ENCODE measurements at places on chromosomes 1 and 21.

DNA sequence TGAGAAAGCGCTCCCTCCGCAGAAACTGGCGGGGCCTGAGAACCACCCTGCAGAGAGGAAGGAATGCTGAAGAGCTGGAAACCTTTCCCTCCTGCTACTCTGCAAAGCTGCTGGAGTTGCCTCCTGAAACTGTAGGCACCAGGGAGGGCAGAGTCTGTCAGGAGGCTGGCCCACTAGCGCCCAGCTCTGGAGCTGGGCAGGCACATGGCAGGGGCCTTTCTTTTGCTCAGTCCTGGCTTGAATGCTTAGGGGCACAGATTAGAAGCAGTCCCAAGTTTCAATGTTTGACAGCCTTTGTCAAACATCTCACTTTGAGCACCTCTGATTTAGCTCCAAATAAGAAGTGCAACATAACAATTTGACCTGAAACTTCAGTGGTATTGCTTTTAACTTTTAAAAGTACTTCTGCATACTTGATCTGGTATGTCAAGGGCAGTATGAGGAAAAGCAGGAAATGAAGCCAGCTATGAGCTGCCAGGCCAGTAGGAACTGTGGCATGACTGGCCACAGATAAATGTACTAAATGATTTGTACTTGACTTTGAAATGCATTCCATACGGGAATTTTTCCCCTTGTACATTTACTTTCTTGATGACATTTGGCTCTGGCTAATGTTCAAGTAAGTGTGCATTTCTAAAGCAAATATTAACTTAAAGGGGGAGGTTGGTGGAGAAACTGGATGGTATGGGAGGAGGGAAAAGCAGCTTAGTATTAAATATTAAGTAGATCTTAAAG, 7.2 kb downstream of the C1orf116 start:
- DNase-seq: no peak

DNA sequence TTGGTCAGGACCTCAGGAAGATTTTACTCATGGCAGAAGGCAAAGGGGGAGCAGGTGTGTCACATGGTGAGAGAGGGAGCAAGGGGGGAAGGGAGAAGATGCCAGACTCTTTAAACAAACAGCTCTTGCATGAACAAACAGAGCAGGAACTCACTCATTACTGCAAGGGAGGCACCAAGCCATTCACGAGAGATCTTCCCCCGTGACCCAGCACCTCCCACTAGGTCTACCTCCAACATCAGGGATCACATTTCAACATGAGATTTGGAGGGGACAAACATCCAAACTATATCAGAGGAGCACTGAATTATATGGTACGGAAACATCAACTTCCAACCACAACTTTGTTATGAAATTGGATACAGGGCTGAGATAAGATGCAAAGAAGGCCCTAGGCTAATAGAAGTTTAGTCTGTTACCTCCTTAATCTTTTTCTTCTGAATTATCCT, 164.9 kb downstream of the ST6GALNAC3 start:
- no peak for DNase-seq

DNA sequence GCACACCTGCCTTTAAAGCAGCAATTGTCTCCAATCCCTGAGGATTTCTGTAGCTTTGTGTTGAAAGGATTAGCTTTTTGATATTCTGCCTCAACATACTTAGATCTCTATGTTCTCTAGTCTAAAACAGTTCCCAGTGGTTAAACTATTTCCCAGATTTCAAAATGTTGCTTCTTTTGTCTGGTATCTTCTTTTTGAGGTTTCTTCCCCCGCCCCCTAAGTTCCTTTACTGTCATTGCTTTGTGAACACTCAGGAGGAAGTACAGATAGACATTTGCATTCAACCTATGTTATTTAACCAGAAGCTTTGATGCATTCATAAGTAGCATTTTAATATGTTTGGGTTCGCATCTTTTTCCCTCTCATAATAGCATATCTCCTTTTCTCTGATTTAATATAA, 33.5 kb downstream of the CYYR1 start:
- DNase-seq: no peak

- no peak for DNase-seq
Observed at GRCh38 chr1:56397811-56398231, 181.5 kb downstream of the PLPP3 start.

GRCh38 chr21:32393677-32394001, 827 bp upstream of the URB1 start:
- no peak for DNase-seq

DNA sequence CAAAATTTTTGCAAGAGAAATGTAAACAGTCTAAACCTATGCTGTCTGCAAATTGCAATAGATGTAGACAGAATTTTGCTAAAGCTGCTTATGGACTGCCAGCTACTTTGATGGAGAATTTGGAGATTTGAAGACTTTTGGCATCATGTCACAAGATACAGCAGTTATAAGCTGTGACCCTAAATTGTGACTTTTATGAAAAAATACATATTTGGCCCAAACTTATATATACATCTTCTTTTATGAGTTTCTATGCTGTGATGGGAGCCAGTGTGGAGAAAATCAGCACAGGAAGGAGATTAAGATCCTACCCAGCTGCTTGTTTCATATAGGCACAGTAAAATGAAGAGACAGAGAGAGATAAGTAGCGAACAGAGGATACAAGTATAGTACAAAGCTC, 1595.4 kb downstream of the PLA2G4A start:
- no peak for DNase-seq

GRCh38 chr1:60600532-60600931, 481.8 kb upstream of the NFIA start:
- DNase-seq: no peak

- no peak for DNase-seq
Observed at GRCh38 chr1:202016811-202017748, 6.7 kb downstream of the ELF3 start.

DNA sequence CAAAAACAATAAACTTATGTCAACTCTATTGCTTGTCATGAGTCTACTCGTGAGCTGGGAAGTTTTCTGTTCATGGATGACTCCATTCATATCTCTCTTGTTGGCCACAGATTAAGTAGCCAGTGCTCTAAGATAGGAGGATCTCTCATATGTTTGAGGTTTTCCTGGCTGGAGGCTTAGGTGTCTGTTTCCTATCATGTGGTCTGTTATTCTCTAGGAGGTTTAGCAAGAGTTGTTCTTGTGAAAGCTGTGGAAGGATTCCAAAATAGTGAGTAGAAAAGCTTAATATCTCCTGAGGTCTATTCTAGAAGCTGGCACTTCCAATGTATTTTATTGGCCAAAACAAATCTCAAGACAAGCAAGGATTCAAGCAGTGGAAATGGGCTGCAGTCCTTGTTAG, 5.8 kb upstream of the KRTAP20-2 start:
- no peak for DNase-seq

DNA sequence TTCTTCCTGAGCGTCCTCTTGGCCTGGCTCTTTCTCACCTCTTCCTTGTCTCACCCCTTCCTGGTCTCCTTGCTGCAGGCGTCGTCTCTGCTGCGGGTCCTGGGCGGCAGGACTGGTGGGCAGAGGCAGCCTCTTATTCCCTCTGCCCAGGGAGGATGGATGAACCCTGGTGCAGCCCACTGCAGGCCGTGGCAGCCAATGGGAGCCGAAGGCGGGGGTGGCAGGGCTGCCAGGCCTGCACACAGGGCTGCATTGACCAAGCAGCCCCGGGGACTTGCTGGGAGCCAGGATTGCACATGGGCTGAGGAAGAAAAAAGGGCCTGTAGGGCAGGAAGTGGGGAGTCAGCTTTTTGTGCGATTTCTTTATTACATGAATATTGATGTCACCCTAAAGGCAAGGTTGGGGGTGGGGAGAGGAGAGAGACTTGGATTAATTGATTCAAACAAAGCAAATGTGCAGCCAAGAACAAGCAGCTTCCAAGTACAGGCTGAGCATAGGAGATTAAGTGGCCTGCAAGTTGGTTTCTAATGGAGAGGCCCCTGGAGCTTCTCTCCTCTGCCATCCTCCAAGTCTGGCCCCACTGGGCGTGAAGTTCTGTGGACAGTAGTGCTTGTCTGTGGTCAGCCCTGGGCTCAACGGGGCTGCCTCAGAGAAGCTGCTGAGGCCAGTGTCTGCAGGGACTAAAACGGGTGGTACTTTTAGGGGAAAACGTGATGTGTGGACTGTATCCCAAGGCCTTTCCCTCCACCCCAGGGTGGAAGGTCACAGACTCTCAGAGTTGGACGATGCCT, at the start of gene S100B:
S100B (minus strand) TSS at position 108 of the 792 bp plus-strand sequence. CDS start 2,667 bp downstream, outside the sequence.
- DNase-seq: no peak

GRCh38 chr1:239884796-239885195, 206.9 kb upstream of the FMN2 start:
- no peak for DNase-seq

DNA sequence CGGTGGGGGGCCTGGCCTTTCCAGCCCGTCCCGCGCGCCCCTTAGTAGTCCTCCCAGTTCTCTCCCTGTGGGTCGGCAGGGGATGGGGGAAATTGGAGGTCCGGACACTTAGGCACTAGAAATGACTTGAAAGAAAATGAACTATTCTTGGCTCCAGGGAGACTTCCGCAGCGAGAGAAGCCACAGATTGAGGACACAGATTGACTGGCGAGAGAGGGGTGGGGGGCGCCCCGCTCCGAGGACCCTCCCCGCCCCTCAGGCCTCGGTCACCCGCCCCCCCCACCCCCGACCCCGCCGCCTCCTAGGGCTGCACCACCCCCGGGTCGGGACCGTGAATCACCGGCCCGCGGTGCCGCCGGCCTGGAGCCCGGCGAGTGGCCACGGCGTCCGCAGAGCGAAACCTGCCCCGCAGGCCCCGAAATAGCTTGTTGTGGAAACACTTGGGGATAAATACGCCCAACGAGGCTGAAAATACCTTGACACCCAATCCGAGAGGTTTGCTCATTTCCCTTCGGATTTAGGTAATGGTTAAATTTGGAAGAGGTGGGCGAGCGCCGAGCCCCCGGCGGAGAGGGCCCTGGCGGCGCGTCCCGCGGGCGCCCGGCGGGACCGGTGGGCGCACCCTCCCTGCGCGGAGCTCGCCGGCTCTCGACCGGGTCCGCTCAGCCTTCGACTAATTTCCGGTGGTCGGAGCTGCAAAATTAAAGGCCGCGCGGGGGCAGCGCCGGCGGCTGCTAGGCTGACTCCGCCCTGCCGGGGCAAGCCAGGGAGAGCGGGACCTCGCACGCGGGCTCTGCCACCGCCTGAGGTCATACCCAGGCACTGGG, at the start of gene GFI1:
GFI1 (minus strand) TSS at position 675 of the 827 bp plus-strand sequence. CDS start 3,438 bp downstream, outside the sequence.
- DNase-seq: no peak

DNA sequence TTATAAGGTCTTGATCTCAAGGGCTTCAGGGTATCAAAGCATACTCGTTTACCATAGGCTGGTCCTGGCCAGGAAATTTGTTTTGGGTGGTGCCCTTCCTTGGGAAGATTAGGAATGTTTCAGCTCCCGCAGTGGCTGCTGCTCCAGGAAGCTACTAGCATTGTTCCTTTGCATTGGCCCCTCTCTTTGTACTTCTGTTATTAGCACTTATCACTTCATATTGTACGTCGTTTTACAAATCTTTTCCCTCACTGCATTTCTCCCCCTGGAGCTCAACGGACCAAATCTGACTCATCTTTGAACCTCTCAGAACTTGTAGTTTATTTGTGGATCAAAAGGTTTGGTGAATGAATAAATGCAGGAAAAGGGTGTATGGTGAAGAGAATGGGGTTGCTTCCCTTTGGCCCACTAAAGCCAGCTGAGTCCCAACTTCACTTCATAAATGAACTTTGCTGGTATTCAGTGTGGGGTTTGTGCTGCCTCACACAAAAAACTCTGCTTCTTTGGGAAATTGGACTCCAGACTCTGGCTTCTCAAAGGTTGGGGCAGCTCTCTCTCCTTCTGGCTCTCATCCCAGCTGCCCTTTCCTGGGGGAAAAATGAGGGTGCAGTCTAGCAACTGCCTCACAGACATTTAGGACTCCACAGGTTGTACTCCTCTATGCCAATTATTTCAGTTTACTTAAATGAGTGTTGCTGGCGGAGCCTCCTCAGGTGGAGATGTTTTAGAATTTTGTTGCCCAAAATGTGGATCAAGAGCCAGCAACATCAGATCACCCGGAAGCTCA, 5.9 kb downstream of the GNAT2 start:
- no peak for DNase-seq

- peak; percentile 61 for DNase-seq
Observed at GRCh38 chr1:227788271-227789083, 27.0 kb upstream of the PRSS38 start.

- DNase-seq: no peak
Observed at GRCh38 chr1:246875041-246876026, 56.4 kb downstream of the AHCTF1 start.

DNA sequence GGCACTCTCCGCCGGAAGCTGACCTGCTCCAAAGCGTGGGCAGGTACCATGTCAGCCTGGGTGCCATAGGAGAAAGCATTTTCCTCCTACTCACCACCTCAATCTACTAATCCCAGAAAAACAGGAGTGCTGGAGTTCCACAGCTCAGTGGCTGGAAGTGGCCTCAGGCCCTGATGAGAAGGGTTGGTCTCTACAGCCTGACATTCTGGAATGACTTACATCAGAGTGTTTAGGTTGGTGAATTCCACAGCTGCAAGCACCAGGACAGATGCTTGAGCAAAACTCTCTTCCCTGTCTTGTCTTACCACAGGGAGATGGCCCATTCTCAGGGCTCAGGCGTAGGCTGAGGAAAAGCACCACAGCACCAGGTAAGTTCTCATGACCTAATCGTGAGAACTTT, 5.5 kb downstream of the SEC16B start:
- DNase-seq: no peak

GRCh38 chr1:109947582-109948284, 36.8 kb upstream of the AHCYL1 start:
- no peak for DNase-seq

DNA sequence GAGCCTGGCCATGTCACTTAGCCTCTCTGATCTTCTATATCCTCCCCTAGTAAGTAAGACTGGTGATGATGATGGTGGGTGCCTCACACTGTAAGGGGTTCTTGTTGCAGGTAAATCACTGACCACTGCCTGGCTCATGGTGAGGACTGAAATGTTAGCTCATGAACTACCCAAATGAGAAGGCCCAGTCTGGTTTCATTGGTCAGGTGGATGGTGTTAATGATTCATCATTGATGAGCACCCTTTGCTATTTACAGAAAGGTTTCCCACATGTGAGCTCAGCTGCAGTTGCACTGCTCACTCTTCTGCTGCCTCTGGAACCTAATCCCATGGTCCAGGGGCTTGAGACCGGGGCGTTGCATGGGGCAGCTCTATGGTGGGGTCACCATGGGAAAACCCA, 417.7 kb downstream of the PRDM2 start:
- DNase-seq: no peak

DNA sequence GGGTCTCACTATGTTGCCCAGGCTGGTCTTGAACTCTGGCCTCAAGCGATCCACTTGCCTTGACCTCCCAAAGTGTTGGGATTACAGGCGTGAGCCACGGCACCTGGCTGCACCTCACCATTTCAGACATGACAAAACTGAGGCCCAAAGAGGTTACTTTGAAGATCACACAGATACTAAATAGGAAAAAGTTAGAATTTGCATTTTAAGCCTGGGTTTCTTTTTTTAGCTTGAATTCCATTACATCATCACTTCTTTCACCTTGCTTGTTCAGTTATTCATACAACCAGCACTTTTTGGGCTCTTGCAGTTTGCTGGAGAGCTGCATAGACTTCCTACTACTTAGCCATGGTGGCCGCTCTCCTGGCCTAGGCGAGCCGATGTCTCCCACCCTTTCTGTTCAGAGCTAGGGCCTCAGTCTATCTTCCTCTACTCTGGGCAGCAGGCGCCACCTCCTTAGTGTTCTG, 16.3 kb upstream of the CD2 start:
- no peak for DNase-seq
